Stimulated activated CD8-positive, alpha-beta memory T cell treated with anti-CD3 and anti-CD28 coated beads, Interleukin-4, amount 100 ng/mL, for 48 hours (primary cell): ENCODE measurements at places on chromosomes 12 and 14.

DNA sequence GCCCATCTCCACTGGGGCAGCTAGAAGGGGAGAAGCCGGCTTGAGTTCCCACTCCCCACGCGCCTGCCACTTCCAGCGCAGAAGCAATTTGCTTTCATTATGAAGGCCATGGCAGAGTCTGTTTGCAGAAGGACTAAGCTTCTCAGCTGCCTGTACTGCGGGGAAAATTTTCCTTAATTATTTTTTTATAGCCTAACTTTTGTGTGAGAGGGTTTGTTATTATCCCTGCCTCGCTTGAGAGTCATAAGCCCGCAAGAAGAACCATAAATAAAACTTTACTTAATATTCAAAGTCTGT lies 56.0 kb upstream of the DLK1 start:
- DNase-seq = no peak

DNA sequence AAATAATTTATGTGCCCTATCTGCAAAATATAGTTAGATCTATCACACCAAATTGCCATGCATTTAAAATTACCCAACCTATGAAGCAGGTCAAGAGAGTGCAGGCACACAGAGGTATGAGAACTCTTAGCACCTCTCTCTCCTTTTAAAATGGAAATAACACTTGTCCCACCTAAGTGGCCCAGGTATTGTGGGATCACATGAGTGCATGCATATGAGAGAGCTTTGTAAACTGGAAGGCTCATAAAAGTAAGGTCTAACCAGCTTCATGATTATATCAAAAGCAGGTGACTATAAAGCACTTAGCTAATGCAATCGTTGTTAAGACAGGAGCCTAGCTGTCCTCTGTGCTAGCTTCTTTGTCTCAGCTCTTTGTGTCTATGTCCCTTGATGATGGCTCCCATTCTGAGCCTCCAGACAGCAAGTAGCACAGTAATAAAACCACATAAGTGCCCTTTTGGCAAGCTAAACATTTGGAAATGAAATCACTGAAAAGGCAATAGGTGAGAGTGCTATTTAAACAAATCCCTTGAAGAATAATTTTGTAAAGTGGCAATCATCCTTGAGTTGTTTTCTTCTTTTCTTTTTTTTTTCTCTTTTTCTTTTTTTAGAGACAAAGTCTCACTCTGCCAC lies 219.0 kb downstream of the NTF3 start:
- no peak for DNase-seq

- no peak for DNase-seq
Measured at GRCh38 chr12:29086325-29087271, 62.5 kb upstream of the FAR2 start.

DNA sequence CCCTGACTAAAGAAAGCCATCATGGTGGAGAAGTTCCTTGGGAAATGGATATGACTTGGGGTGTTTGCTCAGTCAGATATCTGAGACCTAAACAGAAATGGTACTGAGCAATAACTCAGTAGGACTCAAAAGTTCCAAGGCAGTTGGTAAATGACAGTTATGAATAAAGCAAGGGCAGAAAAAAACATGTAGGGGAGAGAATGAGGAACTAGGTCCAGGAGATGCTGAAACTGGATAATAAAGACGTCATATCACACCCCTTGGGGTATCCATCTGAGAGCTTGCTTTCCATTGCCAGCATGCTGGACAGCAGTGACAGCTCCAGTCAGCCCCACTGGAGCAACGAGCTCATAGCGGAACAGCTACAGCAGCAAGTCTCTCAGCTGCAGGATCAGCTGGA lies 37.5 kb downstream of the RPGRIP1 start:
- DNase-seq = no peak

- DNase-seq = no peak
Measured at GRCh38 chr12:115506822-115507559, 770.5 kb downstream of the MED13L start.

DNA sequence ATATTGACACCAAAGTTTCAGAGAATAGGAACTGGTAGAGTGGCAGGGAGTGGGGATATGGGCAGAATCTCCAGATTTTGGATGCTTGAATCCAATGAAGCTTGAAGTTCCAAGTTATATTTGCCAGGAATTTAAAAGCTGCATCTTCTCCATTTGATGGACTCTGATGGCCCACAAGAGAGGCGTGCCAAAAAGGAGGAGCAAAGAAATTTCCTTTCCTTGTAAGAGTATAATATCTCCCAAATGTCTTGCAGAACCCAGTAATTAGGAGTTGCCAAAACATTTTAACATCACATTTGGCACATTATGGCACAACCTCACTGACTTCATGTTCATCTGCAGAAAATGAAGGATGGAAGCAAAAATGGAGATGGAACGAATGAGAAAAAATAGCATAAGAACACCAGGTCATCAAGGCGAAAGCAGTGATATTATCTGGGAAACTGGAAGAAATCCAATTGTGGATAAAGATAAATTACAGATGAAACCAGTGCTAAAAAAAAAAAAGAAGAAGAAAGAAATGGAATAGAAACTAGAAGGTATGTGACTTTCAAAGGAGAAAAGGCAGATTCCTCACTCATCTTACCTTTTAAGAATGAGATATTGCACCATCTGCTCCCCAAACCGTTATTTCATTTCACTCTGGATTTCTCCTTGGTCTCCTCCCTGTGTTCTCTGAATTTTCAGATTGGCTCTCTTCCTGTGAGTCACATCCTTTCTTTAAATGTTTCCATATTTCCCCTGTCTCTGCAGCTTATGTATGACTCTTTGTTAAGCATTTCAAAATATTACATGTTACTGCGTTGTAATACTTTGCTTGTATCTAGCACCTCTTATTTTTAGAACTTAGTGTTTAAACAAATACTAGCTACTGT lies 13.5 kb upstream of the FLRT2 start:
- no peak for DNase-seq

DNA sequence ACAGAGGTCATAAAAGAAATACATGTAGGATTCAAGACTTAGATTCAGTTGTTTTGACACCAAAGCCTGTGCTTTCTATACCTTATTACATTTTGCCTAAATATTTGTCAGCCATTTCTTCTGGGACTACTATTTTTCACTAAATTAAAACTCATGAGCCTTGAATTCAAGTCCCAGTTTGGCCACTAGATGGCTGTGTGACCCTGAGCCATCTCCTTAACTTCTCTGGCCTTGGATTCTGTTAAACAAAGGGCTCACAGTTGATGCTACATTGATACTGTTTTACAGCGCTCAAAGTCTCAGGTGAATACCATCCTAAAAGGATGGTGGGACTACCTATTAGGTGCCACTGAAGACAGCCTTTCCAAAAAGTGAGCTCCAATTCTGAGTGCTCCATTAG lies 39.6 kb upstream of the CCDC198 start:
- DNase-seq = peak; percentile 25

GRCh38 chr14:89476354-89476896 lies 59.4 kb upstream of the FOXN3 start:
- DNase-seq = no peak

DNA sequence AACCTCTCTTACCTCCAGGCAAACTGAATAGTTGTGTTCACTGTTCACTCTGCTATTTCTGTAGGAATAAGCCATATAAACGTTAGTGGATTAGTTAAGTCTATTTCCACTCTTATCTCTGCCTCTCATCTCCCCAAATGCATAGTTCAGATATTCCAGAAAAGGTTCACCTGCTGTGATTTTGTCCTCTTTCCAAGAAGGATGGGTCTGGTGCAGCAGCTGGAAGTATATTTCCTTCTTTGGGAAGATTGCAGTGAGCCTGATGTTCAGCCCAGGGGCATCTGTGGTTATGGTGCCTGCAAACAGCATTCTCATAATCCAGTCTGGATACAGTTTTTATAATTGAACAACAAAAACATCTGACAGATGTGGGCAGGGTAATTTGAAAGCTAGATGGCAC lies 97.7 kb downstream of the TPH2 start:
- DNase-seq = no peak

- no peak for DNase-seq
Measured at GRCh38 chr12:57145460-57146059, 1.9 kb downstream of the LRP1-AS start.

- DNase-seq = no peak
Measured at GRCh38 chr12:11437966-11438365, 42.6 kb upstream of the PRB2 start.

- no peak for DNase-seq
Measured at GRCh38 chr14:90388982-90389381, 7.8 kb upstream of the CALM1 start.

GRCh38 chr12:128266541-128267130 lies 334 bp upstream of the TMEM132C start:
- no peak for DNase-seq

DNA sequence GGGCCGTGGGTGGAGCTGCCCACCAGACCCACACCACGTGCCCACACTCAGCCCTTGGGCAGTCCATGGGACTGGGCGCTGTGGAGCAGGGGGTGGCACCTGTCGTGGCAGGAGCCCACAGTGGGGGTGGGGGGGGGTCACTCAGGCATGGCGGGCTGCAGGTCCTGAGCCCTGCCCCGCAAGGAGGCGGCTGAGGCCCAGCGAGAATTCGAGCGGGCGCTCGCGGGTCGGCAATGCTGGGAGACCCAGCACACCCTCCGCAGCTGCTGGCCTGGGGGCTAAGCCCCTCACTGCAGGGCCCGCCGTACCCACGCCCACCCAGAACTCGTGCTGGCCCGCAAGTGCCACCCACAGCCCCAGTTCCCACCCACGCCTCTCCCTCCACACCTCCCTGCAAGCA lies 132.6 kb upstream of the GARIN2 start:
- DNase-seq = no peak

DNA sequence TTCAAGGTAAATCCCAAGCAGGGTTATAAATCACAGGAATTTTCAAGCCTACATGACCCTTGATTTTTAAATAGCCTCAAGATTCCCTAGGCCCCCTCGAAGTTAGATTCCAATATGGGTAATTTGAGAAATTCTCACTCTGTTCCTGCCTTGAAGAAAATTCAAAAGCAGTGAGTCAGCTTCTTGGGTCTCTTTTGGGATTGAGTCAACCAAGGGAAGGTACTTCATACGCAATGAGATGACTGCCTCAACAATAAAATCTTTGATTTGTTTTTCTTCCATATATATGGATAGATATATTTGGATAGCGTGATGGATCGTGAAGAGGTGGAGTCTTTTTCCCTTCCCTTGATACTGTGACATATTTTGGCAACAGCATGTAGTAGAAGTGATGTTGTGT lies 180.4 kb upstream of the ATP2B1 start:
- DNase-seq = no peak

- no peak for DNase-seq
Measured at GRCh38 chr12:112537710-112538396, 119.1 kb downstream of the PTPN11 start.

- DNase-seq = no peak
Measured at GRCh38 chr12:28933864-28934527, 215.1 kb upstream of the FAR2 start.

DNA sequence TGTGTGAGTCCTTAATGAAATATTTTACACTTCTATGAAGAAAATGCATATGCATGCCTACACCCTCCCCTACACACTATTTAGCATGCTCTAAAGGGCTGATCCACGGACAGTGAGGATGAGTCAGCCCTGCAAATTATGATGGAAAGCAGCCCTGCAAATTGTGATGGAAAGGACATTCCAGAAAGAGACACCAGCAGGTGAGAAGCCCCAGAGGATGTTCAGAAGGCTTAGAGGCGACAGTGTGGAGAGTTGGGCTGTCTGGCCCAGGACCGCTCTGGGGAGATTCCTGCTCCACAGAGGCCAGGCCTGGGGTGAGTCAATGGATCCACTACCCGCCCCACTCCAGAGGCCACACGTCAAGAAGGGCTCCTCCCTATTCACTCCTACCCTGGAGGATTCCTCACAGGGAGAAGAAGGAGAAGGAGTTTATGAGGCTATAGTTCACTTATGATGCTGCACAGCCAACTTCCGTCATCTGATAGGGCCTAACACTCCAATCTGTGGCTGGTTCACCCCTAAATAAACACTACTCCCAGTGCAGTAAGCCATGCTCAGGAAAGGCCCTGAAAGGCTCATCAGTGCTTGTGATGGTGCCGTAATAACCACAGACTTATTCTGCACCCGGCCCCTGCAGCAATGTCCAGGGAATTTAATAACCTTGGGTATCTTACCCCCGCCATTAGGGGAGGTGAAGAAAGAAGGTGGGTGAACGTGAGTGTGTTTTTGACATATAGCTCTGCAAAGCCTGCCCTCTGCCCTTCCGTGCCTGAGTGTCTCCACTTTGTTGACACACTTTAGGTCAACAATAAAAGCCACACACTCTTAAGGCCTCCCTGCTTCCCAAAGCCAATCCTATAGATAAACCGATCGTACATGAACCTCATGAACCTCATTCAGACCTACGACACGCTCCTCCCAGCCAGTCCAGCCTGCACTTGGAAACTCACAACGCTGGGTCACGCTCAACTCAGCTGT lies 46.4 kb downstream of the CLMN start:
- DNase-seq = peak; percentile 8

DNA sequence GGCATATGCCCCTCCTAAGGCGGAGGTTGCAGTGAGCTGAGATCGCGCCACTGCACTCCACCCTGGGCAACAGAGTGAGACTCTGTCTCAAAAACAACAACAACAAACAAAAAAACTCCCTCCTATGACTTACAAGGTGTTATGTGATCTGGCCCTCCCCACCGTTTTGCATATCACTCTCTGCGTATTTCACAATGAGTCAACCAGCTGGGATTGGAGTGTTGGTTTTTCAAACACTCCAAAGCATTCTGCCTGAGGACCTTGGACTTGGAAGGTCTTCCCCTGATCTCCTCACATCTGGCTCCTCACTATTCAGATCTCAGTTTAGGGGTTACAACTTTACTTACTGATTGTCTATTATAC lies 14.0 kb downstream of the MANSC1 start:
- no peak for DNase-seq

- no peak for DNase-seq
Measured at GRCh38 chr12:85681333-85681732, 154.9 kb downstream of the RASSF9 start.

DNA sequence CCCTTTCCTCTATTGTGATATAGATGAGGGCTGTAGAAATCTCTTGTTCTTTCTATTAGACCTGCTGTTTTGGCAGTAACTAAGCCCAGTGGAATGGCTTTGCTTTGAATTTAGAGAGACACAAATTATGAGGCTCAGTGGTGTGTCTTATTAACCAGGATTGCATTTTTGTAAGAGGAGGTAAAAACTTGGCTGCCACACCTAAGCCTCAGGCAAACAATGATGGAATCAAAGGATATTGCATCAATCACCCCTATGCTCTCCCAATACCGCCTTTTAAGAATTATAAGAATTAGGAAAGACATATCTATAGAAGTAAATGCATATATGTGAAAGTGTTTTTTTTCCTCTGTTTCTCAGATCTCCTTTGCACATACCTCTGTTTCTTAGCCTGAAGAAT lies 63.3 kb downstream of the ACSS3 start:
- DNase-seq = no peak

GRCh38 chr12:66035288-66035966 lies 95.1 kb downstream of the LLPH start:
- DNase-seq = no peak
